Stimulated activated CD8-positive, alpha-beta memory T cell treated with anti-CD3 and anti-CD28 coated beads, Interleukin-2, amount 100 ng/mL, for 1 hour (primary cell): ENCODE measurements at places on chromosomes 16 and 17.

GRCh38 chr16:29943846-29944799, 17.8 kb upstream of the TMEM219 start:
- no peak for DNase-seq

DNA sequence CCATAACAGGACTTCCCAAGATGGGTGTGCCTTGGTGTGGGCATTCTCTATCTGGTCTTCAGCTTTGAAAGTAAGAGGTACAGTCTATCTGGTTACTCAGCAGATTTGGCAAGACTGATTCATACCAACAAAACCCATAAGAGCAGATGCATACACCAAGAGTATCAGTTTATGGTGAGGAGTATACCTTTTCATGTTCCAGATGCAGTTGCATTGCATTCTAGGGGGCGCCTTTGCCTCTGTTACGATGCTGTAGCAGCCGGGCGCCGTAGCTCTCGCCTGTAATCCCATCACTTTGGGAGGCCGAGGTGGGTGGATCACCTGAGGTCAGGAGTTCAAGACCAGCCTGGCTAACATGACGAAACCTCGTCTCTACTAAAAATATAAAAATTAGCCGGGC, 31.1 kb upstream of the CARMIL2 start:
- no peak for DNase-seq

GRCh38 chr16:31002250-31002700, 8.2 kb downstream of the STX1B start:
- DNase-seq: no peak

DNA sequence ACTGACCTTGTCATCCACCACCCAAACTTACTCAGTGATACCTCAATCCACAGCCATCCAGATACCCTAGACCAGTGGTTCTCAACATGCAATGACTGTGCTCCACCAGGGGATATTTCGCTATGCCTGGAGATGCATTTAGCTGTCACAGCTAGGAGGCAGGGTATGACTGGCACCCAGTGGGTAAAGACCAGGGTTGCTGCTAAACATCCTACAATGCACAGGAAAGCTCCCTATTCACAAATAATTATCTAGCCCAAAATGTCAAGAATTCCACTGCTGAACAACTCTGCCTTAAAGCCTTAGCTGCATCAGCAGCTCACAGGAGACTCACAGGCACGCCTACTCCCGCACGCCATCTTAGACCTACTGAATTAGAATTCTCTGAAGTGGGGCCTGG, 212.6 kb downstream of the GRIN2A start:
- no peak for DNase-seq

GRCh38 chr17:44956998-44957981, 9.7 kb upstream of the KIF18B start:
- no peak for DNase-seq

DNA sequence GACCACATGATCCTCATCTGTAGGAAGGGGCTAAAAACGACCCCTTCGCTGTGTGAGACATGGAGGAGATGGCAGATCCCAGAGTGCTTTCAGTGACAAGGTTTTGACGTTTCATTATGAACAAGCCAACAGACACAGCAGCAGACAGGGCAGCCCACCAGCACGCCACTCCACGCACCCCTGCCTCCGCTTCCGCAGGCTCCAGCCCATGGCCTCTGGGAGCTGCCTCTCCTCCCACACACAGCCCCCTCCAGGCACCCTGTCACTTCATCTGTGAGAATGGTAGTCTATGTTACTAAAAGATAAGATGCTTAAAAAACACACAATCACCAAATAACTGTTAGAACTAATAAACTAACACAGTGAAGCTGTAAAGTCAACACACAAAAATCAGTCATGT, 12.3 kb upstream of the ADCY7 start:
- DNase-seq: no peak

DNA sequence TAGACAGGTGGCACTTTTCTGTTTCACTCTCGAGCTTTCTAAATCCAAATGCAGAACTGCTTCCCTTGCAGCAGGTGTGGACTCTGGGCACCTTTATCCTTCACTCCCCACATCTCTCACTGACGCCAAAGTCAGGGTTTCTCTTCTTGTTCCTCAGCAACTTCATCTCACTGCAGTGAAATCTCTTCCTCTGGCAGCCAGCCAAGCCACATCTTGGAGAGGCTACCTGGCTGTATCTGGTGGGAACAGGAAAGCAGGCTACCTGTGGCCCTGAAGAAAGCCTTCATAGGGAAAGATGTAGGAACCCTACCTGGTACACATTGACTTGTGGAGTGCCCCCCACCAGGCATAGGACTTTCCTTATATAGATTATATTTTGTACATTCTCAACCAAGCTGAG, 159.1 kb downstream of the UTP18 start:
- no peak for DNase-seq

GRCh38 chr16:89358030-89359005, 132.0 kb downstream of the ANKRD11 start:
- no peak for DNase-seq

- no peak for DNase-seq
These were observed 27.0 kb downstream of the ZSWIM7 start for GRCh38 chr17:15972497-15972951.

GRCh38 chr17:49241692-49242397, 11.3 kb upstream of the PHOSPHO1 start:
- no peak for DNase-seq

- peak; percentile 93 for DNase-seq
These were observed at the start of gene FHOD1 for GRCh38 chr16:67247192-67248072. Gene FHOD1, minus strand, starts transcription at chr16:67247481. Its CDS starts 71 bp downstream, at chr16:67247410.

DNA sequence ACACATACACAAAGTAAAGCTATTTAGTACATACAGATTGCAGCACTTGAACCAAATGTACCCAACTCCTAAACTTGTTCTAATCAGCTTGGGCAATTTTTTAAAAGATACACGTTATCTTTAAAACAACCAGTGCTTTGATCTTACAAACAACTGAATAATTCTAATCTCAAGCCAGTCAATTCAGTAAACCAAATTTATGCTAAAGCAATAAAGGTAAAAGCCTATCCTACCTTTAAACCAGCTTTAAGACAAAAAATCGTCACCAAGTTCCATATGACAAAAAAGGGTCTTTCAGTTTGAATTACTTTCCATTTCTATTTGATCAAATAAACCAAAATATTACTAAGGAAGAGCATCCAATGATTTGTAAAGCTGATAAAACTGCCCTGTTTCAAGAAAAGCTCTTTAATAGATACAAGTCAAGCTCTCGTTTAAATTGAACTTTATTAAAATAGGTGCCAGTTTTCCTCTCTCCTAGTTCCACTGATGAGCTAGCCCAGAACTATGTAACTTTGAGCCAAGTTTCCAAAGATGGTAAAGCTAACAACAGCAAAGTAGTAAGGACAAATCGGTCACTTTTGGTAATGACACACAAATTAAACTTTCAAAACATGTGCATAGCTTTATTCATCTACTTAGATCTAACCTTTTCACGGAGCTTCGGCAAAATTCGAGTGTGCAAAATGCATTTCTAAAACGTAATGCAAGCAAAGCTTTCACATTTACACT, 10.2 kb downstream of the CRYBA1 start:
- DNase-seq: no peak

GRCh38 chr17:21679256-21680146, 12.8 kb upstream of the KCNJ18 start:
- DNase-seq: no peak

GRCh38 chr17:49603238-49603637, 27.6 kb downstream of the NXPH3 start:
- DNase-seq: no peak

DNA sequence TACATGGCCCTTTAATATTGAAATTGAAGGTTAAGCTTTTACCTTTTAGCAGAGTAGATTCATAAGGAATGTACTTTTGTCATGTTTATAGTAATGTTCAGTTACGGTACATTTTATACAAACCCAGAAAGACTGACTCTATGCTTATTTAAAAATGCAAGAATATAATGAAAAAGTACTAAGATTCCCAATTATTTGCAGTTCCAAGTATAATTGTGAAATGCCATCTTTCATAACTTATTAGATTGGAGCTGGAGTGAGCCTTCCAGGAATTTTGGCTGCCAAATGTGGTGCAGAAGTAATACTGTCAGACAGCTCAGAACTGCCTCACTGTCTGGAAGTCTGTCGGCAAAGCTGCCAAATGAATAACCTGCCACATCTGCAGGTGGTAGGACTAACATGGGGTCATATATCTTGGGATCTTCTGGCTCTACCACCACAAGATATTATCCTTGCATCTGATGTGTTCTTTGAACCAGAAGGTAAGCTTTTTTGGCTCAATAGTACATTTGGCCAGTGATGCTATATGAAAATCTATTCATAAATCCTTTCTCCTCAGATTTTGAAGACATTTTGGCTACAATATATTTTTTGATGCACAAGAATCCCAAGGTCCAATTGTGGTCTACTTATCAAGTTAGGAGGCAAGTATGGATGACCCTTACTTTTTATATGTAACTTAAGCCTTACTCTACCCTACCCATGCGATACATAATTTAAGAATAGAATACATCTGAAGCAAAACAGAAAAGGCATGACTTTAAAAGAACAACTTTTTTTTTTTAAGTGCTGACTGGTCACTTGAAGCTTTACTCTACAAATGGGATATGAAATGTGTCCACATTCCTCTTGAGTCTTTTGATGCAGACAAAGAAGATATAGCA, 4.2 kb downstream of the SRSF2 start:
- DNase-seq: no peak

DNA sequence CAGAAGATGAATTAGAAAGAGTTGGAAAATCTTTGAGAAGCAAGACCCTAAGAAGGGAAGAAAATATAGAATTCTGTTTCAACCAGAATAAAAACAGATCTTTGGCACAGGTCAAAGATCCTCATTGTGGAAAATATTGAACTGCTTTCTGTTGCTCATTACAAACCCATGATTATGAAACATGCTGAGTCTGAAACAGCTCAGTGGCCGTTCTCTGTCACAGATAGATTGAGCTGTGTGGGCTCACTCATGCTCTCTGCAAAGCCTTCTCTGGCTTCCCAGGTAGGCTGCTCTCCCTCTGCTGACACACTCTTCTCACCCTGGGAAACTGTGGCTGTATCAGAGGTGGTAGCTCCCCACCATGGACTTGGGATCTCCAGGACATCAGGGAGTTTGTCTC, 3.4 kb upstream of the KRT38 start:
- DNase-seq: no peak

DNA sequence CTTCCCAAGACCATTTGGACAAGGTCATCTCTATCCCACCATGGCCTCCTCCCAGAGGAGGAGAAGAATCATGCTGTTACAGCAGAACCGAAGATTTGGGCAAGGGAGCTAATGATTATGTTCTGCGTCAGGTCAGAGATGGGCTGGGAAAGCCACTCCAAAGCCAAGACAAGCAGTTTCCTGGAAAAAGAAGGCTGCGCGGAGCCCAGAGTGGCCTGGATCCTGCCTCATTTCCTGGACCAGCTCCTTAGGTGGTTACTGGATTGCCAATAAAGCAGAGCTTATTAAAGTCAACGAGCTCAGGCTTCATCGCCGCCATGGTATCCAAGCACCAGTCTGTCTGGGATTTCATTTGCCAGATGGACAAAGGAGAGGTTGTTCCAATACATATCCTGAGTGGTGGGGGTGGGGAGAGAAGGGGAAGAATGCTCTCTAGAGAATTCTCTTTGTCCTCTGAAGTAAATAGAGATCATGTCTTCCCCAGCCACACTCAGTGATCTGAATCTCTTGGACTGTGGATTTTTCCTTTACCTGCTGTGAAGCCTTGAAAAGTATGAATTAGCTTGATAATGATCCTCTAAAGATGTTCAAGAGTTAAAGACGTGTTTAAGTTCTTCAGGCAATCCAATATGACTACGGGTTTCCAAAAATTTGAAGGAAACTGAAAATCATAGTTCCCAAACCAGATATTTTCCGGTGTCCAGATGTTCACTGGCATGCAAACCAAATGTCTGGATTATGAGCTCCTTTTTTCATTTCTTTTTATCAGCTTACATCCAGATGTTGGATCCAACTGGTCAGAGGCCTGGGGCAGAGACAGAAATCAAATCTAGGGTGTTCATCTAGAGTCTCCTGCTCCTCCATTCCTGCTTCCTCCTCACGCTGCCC, 17.7 kb downstream of the PRAC1 start:
- DNase-seq: no peak

- DNase-seq: no peak
These were observed 10.1 kb downstream of the KRT39 start for GRCh38 chr17:40956401-40957254.

- no peak for DNase-seq
These were observed 470.2 kb downstream of the PMP22 start for GRCh38 chr17:14794961-14795360.

GRCh38 chr17:74759243-74759801, 10.9 kb downstream of the NHERF1 start:
- no peak for DNase-seq

DNA sequence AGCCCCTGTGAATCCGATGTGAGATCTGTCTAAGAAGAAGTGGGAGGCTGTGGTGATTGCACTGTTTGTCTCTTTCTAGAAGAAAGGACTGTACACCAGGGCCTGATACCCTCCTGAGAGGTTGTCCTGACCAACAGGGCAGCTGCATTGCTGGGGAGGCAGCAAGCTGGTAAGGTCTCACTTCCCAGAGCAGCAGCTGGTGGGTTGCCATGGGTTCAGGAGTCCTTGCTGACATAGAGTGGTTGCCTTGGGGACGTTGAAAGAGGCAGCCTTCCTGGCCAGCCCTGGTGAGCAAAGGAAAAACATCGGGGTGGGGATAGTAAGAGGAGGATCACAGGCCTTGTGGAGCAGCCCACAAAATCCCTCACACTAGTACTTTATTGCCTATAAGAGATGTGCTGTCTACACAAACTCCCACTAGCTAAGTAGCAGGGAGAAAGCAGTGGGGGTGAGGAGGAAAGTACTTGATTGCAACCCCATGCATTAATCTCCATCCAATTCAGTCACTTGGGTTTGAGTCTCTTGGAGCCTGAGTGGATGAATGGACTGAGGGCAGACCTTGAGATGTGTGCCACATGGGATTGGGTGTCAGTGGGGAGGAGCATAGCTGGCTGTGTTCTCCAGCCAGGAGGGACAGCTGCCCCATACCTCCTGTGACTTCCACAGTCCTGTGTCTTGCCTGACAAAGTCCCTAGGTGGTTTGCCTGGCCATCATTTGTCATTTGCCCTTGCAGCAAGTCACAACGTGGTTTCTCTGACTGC, 143.8 kb upstream of the RPL38 start:
- no peak for DNase-seq

DNA sequence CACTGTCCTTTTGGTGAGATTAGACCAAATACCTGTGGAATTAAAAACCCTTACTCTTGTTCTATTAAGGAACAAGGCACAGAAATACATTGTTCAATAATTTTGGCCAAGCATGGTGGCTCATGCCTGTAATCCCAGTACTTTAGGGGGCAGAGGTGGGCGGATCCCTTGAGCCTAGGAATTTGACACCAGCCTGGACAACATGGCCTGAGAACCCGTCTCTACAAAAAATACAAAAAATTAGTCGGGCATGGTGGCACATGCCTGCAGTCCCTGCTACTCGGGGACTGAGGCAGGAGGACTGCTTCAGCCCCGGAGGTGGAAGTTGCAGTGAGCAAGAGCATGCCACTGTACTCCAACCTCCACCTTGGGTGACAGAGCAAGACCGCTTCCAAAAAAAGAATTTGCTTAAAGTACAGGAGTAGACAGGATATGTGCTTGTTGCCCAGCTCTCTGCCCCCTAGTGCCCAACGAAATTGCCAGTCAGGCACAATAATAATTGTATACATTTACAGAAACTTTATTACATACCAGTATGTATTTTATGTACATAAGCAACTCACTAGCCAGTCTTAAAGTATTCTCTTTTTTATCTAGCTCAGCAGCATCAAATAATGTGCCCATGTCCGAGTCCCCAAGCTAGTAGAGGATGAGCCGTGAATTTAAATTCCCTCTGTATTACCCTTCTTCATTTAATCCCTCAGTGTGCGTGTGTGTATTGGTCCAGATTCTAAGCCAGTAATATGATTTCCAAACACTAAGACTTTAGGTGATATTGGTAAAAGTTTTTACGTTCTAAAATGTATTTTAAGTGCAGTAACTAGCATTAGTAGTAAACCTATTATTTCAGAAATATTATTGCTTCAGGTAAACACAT, 1.4 kb downstream of the THUMPD1 start:
- no peak for DNase-seq
